ENCODE measurements at places on chromosomes 11 and 22.

- no peak for DNase-seq
Observed at GRCh38 chr22:48950151-48950915, 877.3 kb downstream of the BRD1 start.

DNA sequence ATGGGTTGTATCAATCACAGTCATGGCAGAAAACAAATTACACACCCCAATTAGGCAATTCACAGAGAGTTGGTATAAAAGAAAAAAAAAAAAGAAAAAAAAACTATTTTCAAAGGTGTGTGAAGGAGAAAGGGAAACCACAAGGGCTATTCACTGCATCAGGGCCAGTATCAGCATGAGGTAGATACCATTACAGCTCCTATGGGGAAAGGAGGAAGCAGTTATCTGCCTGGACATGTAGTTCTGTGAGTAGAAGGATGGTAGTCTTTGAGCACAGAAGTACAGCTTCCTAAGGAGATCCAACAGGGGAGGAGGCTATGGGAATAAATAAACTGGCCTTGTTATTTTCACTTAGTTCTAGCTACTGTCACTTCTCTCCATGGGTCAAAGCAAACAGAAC lies 746.1 kb downstream of the LUZP2 start:
- DNase-seq, result no peak

DNA sequence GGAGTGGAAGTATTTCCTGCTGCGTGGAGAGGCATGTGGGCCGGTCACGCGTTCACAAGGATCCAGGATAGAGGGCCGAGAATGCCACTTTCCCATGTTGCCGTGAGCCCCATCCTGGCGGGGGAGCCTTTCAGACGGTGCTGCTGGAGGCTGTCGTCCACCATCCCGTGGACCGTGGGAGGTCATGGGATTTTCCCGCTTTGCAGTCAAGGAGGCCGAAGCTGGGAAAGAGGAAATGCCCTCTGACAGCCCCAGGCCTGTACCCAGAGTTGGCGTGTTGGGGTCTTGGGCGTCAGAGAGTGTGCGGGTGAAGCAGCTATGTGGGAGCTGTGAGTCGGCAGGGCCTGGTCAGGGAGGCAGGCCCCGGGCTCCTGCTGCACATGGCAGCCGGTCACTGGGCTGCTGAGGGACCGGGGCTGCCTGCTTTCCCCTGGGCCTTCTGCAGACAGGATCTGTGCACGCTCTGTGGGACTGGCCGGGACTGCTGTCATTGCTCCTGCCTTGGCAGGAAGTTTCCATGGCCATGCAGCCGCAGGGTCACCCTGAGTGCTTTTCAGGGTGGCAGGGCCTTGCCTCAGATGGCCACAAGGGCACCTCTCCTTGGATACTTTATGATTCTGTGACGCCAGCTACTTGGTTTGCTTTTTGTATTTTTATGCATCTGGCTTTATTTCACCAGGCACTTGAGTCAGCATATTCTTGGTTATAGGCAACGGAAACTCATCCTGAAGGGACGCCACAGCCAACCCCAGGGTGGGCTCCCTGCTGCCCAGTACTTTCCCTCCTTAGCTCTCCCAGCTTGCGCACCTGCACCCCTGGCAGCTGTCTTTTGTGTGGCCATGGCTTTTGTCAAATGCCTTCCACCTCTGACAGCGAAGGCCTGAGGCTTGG lies 52.4 kb downstream of the AP2A2 start:
- DNase-seq, result no peak

- no peak for DNase-seq
Observed at GRCh38 chr22:30036656-30037055, 43.6 kb upstream of the HORMAD2 start.

DNA sequence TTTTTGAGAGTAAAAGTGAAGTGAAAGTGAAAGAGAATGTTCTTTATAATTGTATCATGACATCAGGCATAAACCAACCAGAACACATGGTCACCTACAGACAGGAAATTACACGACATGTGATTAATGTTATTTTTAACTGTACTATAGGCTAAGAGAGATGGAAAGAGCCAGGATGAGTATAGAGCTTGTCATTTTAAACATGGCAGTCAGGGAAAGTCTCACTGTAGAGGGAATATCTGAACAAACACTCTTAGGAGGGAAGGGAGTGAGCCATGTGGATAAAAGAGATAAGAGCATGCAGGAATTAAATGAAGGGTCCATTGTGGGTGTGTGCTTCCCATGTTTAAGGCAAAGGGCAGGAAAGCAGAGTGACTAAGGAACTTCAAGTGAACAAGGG lies 599.1 kb upstream of the FAT3 start:
- no peak for DNase-seq

DNA sequence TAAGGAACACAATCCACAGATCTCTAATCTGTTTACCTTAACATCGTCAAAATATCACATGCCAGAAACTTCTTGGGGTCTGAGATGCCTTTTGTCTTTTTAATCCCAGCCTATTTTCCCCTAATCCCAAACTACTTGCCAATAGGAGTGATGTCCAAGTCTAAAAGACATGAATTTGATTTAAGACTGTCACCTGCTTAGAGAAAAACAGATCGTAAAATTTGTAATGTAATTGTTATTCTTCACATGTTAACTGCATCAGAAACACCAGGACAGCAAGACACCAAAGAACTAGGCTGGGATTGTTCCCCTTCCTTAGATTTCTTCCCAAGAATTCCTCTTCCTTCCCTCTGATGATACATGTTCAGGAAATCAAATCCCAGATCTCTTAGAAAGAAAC lies 198.1 kb upstream of the ARHGAP20 start:
- DNase-seq, result no peak

DNA sequence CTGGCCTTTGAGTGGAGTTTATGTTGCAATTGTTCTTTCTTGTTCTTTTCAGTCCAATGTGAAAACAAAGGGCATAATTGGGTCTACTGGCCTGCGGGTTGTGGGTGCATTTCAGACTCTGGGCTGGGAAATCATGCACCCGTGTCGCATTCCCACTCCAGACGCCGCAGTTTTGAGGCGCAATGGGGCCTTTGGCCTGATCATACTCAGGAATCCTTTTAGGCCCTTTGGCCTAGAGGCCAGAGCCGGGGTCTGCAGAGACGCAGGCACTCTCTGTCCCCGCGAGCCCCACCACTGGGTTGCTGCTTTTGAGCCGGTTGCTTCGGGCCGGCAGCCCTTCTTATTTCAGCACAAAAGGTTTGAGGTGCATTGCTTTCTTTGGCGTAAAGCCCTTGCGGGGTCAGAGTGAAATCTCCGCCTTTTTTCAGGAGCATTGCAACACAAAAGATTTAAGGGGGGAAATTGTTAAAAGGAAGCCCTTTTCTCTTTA lies 48.4 kb upstream of the DBX1 start:
- DNase-seq, result no peak

GRCh38 chr11:7016011-7016410 lies 4.1 kb downstream of the ZNF214 start:
- no peak for DNase-seq

DNA sequence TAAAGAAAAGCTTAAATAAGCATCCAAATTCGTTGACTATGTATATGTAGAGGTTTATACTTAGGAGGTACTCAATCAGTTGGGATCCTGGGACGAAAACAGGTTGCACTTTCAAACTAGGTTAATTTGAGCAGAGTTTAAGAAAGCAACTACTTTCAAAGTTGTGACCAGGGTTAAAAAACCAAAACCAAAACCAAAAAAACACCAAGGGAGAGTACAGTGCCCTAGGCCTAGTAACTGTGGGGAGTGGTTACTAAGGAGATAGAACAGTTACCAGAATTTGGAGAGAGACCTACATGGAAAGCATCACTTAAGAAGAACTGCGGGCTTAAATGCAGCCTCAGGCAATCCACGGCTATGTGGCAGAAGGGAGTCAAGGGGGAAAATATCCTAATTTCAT lies 148.3 kb downstream of the JRKL start:
- DNase-seq, result no peak

DNA sequence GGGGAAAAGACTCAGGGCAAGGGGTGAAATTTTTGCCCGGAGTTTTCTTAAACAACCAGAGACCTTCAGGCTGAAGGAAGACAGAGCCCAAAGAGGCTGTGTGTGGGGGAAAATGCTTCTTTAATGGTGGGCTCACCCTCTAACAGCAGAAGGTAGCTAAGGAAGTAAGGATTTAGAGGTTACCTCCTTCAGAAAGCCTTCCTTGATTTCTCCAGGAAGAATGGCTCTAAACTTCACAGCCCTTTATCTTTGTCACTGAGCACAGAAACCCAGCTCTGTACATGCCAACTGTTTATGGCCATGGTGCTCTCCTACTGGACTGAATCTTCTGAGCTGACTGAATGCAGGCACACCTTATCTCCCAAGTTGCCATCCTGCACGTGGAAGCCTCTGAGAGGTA lies 196.0 kb downstream of the TENM4 start:
- DNase-seq, result no peak

DNA sequence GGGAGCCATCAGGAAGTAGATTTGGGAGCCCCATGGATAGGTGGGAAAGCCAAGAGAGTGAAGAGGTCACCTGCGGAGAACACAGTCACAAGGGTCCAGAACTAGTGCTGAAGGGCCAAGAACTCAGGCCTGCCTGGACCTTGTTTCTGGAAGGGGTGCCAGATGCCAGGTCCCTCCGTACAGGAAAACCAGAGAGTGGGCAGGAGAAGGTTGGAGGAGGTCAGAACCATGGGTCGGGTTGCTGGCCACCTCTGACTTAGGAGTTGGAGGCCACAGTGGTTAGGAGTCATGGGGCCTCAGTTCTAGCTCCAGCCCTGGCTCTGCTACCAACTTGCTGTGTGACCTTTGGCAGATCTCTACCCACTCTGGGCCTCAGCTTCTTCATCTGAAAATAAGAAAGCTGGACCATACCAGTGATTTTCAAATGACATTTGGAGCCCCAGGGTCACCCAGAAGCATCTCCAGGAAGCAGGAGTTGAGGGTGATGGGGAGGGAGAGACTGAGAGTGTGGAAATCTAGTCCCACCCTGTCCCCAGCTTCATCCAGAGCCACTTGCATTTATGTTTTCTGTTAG lies 20.8 kb upstream of the TUB start:
- DNase-seq, result no peak

DNA sequence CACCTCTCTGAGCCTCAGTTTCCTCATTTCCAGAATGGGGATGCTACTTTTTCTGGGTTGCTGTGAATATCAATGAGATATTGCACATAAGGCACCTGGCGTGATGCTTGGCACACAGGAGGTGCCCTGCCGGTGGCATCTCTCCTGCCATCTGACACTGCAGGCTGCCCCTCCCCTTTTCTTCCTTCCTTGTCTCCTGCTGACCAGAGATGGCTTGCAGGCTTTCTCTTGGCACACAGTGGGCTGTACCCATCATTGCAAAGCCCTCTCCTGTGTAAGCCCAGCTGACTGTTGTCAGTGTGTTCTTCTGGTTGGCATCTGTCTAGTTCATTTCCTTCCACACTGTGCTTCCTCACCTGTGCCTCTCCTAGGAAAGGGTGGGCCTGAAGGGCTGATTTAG lies 91.7 kb downstream of the MYO18B start:
- no peak for DNase-seq

DNA sequence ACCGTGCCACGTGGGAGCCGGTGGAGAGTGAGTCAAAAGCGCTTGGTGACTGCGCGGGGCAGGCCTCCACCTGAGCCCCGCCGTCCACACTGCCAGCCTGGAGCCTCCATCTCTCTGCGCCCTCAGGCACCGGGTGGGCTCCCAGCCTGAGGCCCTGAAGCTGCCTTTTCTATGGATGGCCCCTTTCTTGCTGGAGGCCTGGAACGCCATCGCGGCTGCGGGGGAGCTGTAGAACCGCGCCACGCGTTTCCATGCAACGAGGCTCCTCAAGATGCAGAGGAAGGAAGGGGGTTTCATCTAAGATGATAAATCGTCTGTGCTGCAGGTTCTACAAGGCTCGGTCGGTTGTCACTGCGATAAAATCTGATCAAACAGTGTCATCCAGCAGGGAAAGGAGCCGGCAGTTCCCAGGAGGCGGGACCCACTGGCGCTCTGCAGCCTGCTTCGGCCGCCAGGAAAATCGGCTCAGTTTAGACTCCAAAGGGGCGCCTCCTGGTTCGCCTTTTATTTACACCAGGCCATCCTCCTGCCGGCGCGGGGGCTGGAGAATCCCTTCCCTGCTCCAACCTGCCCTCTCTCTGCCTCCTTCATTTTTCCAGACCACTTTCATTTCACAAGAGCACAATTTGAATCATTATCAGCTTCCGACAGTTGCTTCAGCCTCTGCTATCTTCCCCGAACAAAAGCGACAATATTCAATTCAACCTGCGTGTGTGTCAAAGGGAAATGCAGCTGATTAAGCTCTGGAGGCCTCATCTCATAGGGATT lies 624.4 kb downstream of the BRD1 start:
- DNase-seq, result no peak

Data from kidney epithelial cell (primary cell).